ENCODE measurements at places on chromosomes 5 and 9. TPM values are rescaled to one million over a fixed set of nuclear protein-coding genes. Genes with fewer than 3 reads are reported as not detected.

DNA sequence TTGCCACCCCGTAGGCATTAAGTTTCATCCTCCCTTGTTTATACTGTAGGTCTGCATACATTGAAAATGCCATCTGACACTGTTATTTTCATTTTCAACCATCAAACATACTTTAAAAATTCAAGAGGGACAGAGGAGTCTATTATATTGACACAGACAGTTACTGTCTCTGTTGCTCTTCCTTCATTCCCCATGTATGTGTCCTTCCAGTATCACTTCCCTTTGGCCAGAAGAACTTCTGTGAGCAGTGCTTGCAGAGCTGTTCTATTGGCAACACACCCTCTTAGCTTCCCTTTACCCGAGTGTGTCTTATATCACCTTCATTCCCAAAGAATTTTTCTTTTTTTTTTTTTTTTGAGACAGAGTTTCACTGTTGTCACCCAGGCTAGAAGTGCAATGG, 42.8 kb downstream of the RASGEF1C start:
- no peak for DNase-seq

DNA sequence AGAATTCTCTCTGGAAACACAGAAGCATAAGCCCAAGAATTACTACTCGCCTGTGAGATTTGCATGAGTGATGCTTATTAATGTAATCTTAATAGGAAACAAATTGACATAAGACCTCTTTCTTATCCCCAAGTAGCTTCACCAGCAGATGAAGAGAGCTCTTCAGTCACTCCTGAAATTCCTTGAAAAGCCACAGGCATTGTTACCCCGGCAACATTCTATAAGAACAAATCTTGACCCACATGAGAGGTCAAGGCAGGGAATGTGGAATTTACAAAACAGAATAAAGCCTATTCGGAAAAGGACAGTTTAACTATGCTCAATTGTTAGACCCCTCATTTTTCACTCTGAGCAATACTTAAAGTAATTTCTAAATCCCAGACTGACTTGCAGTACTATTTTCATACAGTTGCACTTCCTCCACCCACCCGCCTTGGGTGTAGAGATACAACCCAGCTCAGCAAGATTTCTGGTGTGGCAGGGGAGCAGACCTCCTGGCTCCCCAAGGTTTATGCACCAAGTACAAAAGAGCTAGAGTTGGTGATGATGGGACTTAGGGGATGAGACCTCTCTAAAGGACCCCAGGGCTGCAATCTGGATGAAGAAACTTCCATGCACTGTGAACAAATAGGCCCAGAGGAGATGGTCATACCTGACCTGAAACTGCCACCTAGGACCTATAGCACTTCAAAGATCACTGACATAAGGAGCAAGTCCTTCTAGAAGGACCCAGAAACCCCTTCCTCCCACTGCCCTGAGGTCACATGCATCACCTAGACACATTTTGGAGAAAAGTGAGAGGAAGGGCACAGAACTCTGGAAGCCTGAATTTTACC, 242.1 kb downstream of the ZNF608 start:
- no peak for DNase-seq

Gene PCDHB3
- 0.51 TPM for total RNA-seq

DNA sequence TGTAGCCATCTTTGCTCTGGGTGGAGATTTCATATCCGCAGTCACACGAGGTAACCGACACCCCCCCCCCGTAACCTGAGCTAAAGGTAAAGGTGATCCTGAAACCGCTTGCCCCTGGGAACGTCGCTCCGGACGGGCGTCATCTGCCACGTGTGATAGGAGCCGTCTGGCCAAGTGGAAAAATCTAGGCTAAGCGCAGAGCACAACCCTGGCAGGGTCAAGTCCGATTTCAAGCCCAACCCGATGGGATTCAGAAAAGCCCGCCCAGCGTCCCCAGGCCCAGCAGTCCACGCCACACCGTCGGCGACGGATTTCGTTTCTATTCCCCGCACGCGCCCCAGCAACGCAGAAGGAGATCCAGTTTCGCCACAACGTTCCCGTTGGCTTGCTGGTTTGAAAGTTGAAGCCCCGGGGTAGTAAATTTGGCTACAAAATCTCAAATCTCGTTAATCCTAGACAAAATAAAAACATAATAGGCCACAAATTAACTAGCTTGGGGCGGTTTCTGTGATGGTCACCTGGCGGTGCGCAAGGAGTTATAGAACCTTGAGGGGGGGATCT, 32.4 kb upstream of the NFIB start:
- no peak for DNase-seq

Gene RC3H2
- total RNA-seq = 114 TPM

DNA sequence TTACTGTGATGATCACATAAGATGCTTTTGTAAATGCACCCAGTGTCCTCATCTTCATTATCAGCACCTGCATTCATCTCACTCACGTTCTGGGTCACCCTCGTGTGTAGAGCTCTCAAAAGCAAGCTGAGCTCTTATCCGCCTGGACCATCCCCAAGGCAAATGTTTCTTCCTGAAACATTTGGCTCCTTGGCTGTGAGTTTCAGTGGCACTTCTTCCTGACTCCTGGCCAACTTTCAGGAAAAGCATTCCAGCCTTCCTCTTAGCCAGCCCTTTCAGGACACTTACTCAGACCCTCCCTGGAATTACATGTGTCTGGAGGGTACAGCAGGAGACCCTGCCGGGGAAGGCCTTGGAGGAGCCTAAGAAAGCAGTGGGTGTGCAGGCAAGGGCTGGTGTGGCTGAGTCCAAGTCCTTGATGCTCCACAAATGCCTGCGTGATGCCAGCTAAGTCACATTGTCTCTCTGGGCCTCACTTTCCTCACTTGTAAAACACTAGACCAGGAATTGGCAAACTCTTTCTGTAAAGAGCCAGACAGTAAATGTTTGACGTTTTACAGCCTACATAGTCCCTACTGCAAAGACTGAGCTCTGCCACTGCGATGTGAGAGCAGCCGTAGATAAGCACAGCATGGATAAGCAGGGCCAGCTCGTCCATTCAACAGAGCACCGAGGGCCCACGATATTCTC, 72.1 kb downstream of the PDE6A start:
- DNase-seq = no peak

DNA sequence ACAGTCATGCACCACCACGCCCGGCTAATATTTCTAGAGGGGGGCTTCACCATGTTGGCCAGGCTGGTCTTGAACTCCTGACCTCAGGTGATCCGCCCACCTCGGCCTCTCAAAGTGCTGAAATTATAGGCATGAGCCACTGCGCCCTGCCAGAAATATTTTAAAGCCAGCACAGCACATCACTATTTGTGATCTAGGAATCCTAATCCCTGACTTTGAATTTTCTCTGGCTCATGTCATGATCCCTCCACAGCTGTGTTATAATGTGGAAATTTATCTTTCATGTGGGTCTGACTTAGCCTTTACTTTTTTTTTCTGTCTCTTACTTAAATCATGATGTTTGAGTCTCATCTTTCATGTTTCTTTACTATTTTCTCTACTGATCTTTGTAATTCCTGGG, 18.7 kb upstream of the ITGA1 start:
- no peak for DNase-seq
